ENCODE measurements at places on chromosomes 2 and 18.

GRCh38 chr2:10880586-10881321, 31.0 kb upstream of the KCNF1 start:
- DNase-seq: no peak

- no peak for DNase-seq
Measured at GRCh38 chr2:41741951-41742595, 305.7 kb upstream of the PKDCC start.

GRCh38 chr2:26298286-26298637, 47.7 kb upstream of the SELENOI start:
- no peak for DNase-seq

DNA sequence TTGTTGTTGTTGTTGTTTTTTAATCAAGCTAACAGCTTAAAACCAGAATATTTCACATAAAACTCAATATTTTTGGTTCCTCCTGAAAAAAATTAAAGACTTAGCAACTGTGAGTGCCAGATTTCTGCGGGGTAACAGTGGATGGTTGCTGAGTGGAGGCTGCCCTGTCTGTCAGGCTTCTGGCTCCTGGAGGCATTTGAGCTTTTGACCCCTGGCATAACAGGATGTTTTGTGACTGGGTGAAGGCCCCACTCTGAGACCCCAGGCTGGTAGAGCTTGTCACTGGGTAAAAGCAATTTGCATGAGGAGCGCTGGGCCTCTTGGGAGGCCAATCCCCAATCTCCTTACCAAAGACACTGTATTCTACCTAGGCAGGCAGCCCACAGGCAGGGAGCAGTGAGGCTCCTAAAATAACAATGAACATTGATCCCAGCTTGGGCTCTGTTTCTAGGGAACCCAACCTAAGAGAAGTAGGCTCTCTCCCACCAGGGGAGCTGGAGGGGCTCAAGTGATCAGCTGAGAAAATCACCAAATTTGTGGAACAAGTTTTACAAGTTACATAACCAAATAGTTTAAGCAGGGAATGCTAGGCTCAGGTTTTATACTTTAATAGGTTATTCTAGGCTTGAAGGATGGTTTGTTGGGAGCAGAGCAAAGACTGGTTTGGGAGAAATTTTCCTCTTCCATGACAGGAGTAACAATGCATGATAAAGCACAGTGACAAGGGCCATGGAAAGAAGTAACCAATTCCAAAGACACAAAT, 5.9 kb upstream of the SPRED2 start:
- DNase-seq: no peak

GRCh38 chr2:121613152-121613551, 36.1 kb downstream of the CLASP1 start:
- DNase-seq: no peak

GRCh38 chr2:2846332-2847208, 515.5 kb upstream of the MYT1L start:
- no peak for DNase-seq

- no peak for DNase-seq
Measured at GRCh38 chr2:6819668-6820067, 46.0 kb downstream of the CMPK2 start.

DNA sequence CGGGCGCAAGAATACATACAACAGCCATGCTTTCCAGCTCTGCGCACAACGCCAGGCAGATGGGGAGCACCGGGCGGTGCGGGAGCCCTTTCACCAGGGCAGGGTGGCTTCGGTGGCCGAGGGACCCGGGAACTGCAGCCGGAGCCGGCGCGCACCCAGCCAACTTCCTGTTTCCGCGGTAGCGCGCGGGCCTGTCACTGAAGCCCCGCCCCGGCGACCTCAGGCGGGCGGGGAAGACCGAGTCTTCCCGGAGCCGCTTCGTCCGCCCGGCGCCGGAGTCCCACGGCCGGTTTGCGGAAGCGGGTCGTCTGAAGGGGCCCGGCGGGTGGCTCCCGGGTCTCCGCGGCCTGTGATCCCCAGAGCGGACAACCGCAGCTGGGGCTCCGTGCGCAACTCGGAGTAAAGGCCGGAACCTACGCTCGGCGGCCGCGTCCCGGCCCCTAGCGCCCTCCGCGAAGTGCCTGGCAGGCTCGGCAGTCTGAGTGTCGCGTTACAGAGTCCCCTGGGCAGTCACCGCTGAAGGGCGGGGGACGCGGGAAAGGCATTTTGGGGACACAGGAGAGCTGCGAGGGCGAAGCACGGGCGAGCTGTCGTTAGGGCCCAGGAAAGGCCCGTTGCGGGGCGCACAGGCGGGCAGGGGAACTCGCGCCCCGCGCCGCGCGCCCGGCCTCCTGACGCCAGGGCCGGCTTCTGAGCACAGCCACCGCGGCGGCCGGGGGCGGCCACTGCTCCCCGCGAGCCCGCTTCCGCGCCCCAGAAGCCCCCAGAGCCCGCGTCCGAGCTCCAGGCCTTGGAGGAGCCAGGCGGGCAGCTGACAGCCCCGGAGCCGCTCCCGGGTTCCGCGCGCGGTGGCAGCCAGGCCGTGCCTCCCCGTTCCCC, at the start of gene MPPE1:
Gene MPPE1 (minus strand): TSS at position 136 of the 879 bp plus-strand sequence. CDS start 11,053 bp downstream, outside the sequence.
- peak; percentile 58 for DNase-seq

- no peak for DNase-seq
Measured at GRCh38 chr2:227238238-227239237, 74.1 kb downstream of the COL4A3 start.

- no peak for DNase-seq
Measured at GRCh38 chr2:86744152-86744551, 24.1 kb downstream of the RMND5A start.

DNA sequence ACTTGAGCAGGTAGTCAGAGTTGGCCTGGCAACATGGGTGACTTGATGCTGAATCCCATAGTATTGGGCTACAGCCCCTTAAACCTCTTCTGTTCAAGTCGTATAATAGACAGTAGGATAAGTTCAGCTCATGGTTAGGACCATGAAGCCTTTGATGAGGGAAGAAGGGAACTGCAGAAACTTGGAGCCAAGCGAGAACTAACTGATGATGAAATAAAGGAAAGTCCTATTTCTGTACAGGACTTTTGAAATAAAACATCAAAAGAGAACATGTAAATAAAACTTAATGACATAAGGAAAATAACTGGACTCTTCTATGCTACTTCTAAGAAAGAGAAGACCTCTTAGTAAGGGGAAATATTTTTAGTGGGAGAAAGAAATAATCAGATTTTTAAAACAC, 51.2 kb upstream of the UGP2 start:
- no peak for DNase-seq

GRCh38 chr2:8249141-8249540, 432.7 kb upstream of the ID2 start:
- no peak for DNase-seq

- no peak for DNase-seq
Measured at GRCh38 chr2:64128943-64129391, 15.3 kb downstream of the PELI1 start.

DNA sequence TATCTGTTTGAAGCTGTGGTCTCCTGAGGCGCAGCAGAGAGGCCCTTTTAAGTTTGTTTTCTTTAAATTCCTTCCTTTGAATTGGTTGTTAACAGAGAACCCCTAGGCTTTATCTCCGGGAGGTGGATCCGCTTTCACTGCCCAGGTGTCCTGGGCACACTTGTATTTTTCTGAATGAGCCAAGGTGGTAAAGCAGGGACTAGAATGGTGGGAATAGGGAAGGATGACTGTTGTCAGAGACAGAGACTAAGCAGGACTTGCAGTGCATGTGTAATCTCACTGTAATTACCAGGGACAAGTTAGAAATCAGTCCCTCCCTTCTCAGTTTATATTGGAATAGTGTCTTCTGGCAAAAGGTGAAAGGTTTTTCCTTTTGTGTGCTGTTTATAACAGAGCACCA, 72.8 kb downstream of the PHLPP1 start:
- DNase-seq: no peak

DNA sequence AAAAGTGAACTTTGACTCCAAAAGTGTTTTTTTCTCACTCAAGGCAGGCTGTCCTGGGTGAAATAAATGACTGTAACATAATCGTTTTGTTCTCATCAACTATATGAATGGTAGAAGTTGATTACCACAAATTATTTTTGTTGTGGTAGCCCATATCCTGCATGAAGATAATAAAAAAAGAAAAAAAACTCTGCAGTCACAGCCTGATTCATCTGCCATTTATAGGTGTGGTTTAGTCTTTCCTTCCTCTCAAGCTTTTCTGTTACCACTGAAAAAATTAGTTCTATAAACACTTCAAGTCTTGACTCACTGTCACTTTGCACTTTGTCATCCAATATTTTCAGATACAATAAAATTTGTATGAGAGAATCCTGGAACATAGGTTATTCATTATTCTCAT, 522.0 kb downstream of the PLCL1 start:
- no peak for DNase-seq

GRCh38 chr2:119574108-119574815, 30.0 kb downstream of the CFAP221 start:
- DNase-seq: no peak

- DNase-seq: no peak
Measured at GRCh38 chr2:47497843-47498460, 95.0 kb downstream of the MSH2 start.

- DNase-seq: no peak
Measured at GRCh38 chr18:79792096-79792987, 5.4 kb upstream of the KCNG2 start.

- no peak for DNase-seq
Measured at GRCh38 chr18:56804395-56804794, 153.2 kb downstream of the WDR7 start.

DNA sequence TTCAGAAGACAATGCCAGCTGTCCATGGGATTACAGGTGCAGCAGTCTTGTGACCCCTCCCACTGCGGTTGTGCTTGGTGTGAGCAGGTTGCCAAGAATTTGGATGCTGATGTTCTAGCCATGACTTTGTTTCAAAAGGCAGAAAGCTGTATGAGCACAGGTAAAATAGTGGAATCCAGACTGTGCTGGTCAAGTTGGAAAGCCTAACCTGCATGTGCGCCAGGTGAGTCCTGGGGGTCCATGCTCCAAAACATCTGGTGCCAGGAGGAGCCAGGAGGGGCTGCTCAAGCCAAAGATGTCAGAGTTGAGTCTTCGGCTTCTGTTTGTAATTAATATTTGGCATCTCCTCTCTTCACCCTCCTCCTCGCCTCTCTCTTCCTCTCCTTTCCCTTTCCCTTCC, 330.1 kb downstream of the MYCN start:
- no peak for DNase-seq

- no peak for DNase-seq
Measured at GRCh38 chr2:241601841-241602240, 35.1 kb downstream of the THAP4 start.

- DNase-seq: no peak
Measured at GRCh38 chr2:30910686-30911085, 103.4 kb upstream of the CAPN13 start.

GRCh38 chr2:209331291-209331844, 92.5 kb upstream of the MAP2 start:
- peak; percentile 33 for DNase-seq

- DNase-seq: no peak
Measured at GRCh38 chr2:227623226-227623625, 5.9 kb downstream of the SCYGR4 start.

DNA sequence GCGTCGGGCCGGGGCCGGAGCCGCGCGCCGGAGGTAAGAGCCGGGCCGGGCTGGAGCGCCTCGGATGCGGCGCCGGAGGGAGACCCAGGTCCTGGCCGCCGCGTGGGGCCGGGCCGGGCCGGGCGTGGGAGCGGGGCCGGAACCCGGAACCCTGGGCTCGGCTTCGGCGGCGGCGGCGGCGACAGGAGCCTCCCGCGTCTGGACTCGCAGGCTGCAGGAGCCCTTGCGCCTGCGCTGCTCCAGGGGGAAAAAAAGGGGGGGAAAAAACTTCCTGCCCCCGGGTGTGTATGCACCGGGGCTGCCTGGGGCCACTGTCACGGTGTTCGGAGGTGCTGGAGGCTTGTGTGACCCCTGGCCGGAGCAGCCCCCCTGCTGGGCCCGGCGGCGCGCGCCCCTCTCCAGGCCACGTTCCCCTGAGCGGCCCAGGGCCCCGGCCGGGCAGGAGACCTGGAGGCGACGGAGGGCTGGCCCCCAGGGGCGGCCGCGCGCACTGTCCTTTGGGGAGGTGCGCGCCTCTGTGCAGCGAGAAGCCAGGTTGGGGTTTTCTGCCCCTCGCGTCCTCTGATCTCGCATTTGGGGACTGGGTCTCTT, 864 bp downstream of the KLHL29 start:
- DNase-seq: no peak

Data from LNCaP clone FGC (cell line).